Activated T-cell treated with anti-CD3 and anti-CD28 coated beads, Interleukin-2, amount 50 U/mL, for 24 hours (primary cell): ENCODE measurements at places on chromosomes 3 and 15.

GRCh38 chr15:70912187-70912586, 19.6 kb downstream of the LRRC49 start:
- no peak for DNase-seq

GRCh38 chr3:185900228-185900627, 37.6 kb downstream of the TRA2B start:
- DNase-seq = no peak

GRCh38 chr15:81161160-81161673, 27.1 kb downstream of the CFAP161 start:
- DNase-seq = no peak

- DNase-seq = no peak
Observed at GRCh38 chr3:78507196-78507984, 1260.4 kb downstream of the ROBO1 start.

- DNase-seq = no peak
Observed at GRCh38 chr3:143066033-143066432, 53.5 kb upstream of the CHST2 start.

DNA sequence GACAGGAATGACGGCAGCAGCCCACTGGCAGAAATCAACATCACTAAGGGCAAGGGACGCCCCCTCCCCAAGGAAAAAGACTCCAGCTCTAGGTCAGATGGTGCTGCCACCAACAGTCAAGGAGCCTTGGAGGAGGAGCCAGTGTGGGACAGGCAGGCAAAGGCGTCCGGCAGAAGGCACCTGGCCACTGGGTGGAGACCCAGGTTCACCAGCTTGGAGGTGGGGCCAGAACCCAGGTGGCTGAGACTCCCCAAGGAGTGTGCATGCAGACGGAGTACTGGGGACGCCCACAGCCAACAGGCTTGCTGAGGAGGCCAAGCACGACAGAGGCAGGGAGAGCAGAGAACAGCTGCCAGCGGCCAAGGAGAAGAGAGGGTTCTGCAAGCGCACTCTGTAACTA, 35.2 kb downstream of the PTPN23 start:
- DNase-seq = no peak
